HCT116 (cell line): ENCODE measurements at places on chromosomes 1 and 21. TPM values are rescaled to one million over a fixed set of nuclear protein-coding genes. Genes with fewer than 3 reads are reported as not detected.

GRCh38 chr1:18001725-18002124 lies 105.9 kb upstream of the IGSF21 start:
- no peaks in the 10 kb centered on the region for H3K36me3 ChIP-seq
- DNase-seq = no peak
- H3K27ac ChIP-seq = no peak overlapping the region
- no peak overlapping the region for H3K4me3 ChIP-seq
- H3K27me3 ChIP-seq = peaks cover 49% of the 10 kb centered on the region

DNA sequence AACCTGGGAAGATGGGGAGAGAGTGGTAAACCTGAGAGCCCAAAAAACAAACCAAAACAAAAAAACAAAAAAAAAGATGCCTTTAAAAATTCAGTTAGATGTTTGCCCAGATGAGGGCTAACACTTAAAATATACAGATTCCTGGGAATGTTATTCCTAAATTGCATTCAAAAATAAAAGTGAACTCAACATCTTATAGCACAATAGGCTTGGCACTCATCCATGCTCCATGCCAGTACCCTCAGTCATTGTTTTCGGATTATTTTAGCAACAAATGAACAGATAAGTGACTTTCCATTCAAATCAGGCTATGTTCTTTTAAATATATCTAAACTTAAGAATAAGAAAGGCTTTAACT lies 3.7 kb downstream of the ATP1A1 start:
- DNase-seq = no peak
- H3K27ac ChIP-seq = peak overlapping the region; percentile 72; the same call in 1 of the 2 replicates
- peaks cover 76% of the 10 kb centered on the region for H3K4me1 ChIP-seq
- H3K27me3 ChIP-seq = no peaks in the 10 kb centered on the region
- no peaks in the 10 kb centered on the region; the same call in 1 of the 2 replicates for H3K36me3 ChIP-seq

DNA sequence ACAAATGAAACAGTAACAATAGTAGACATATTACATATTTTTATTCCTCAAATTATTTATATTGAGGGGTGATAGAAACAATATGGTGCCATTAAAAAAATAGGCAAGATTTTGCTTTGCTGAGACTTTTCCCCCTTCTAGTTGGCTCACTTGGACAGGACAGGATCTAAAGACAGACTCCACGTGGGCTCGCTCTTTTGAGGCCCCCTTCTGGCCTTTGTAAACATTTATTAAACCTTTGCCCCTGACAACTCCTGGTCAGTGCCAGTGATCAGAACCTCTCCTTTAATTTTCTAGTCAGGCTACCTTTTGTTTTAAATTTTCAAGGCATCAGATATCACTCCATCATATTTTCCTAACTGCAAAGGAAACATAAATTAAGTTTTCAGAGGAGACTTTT lies 49.7 kb upstream of the IFI44L start:
- H3K4me3 ChIP-seq = no peak overlapping the region
- no peaks in the 10 kb centered on the region for H3K27me3 ChIP-seq
- H3K36me3 ChIP-seq = no peaks in the 10 kb centered on the region

CXADR gene
- total RNA-seq = 21.6 TPM

PROX1 gene
- 0.22 TPM for total RNA-seq

DNA sequence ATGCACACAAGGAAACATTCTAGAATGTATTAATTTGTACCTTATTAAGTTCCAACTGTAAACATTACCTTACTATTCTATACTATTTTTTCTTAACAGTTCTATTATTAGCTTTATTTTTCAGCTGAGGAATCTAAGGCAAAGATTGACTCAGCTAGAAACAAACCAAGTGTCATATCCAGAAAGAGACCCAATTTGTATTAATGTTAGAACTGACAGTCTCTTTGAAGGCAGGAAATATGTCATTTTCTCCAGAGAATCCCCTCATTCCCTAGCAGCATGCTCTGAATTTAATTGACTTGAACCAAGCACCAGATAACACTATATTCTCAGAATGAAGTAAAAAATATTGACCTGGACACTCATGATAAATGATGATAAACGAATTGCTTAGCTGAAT lies 81.4 kb upstream of the PLPPR5 start:
- no peaks in the 10 kb centered on the region for H3K27me3 ChIP-seq
- H3K36me3 ChIP-seq = no peaks in the 10 kb centered on the region
- no peak overlapping the region for H3K27ac ChIP-seq
- no peak for DNase-seq
- no peak overlapping the region for H3K4me3 ChIP-seq

TNFRSF9 gene
- 0.20 TPM for total RNA-seq

DNA sequence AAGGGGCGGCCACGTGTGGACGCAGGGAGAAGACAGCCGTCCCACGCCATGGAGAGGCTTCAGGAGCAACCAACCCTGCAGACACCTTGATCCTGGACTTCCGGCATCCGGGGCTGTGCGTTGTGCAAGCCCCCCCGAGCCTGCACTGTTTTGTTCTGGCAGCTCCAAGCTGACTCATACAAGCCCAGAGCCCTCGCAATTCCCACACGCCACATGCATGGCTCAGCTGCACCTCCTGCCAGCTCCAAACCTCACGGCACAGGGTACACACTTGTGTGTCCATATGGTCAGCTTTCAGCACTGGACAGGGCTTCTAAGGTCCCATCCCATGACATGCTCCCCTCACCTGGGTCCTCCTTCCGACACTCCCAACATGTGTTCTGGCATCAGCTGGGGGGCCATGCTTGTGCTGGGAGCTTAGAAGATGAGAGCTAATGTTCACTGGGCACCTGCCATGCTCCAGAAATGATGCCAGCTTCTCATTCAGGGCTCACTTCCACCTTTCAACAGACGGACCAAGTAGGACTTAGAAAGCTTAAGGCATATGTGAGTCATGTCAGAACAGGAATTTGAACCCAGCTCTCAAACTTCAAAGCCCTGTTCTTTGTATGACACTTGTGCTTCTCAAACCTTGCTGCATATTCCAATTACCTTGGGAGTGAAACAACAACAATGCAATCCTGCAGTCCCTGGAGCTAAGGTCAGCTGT lies 137.3 kb downstream of the PGBD5 start:
- DNase-seq = no peak
- no peaks in the 10 kb centered on the region for H3K4me1 ChIP-seq
- H3K36me3 ChIP-seq = no peaks in the 10 kb centered on the region
- H3K27me3 ChIP-seq = peaks cover 5% of the 10 kb centered on the region; the same call in 1 of the 2 replicates
- no peak overlapping the region for H3K4me3 ChIP-seq

CRNN gene
- not detected for total RNA-seq

CHRM3 gene
- total RNA-seq = 0.15 TPM

BARHL2 gene
- total RNA-seq = not detected

- no peak overlapping the region for H3K27ac ChIP-seq
- H3K36me3 ChIP-seq = no peaks in the 10 kb centered on the region
- no peak overlapping the region for H3K4me3 ChIP-seq
Observed at GRCh38 chr21:27776925-27777553, 810.2 kb upstream of the ADAMTS5 start.

PLA2G2F gene
- 0.12 TPM for total RNA-seq

DNA sequence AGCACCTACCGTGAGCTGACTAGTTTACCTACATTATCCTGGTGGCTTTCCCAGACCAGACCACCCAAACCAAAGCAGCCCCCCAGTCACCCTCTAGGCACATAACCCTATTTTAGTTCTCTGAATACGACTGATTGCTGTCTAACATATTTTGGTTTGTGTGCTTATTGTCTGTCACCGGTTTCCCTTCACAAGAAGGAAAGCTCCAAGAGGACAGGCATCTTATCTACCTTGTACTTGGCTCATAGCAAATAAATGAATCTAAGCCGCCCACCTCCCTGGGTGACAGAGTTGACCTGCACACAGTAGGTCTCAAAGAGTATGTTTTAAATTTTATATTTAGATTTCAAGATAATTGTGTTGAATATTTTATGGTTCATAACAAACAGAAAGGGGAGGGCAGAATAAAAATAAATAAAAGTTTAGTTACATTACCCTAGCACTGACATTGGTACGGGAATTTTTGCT lies 904 bp upstream of the PRDX6 start:
- H3K4me1 ChIP-seq = peaks cover 36% of the 10 kb centered on the region
- H3K36me3 ChIP-seq = peaks cover 10% of the 10 kb centered on the region
- no peaks in the 10 kb centered on the region for H3K27me3 ChIP-seq

GJB3 gene
- 46.7 TPM for total RNA-seq

GRCh38 chr1:22652881-22653316 lies at the start of gene C1QB:
Gene C1QB (plus strand): TSS chr1:22653236. CDS start chr1:22659463, 6,227 bp downstream.
- no peak for DNase-seq
- peaks cover 19% of the 10 kb centered on the region; the same call in 1 of the 2 replicates for H3K27me3 ChIP-seq
- no peaks in the 10 kb centered on the region for H3K4me1 ChIP-seq
- no peaks in the 10 kb centered on the region for H3K36me3 ChIP-seq
- H3K27ac ChIP-seq = no peak within 1 kb of the TSS

DNA sequence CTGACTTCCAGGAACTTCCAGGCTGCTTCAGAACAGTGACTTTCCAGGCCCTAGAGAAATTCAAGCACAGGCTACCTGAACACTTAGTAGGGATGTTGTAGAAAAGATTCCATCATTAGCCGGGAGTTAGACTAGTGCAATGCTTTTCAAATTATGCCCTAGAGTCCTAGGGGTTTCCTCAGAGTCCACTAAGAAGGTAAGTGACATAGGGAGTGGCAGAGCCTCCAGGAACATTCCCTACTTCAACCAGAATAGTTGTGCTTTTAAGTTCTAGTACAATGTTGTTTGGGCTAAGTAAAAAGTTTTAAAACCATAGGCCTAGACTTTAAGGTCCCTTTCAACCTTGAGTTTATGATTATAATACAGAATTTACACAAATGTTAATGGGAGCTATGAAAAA lies 9.1 kb upstream of the GOLPH3L start:
- no peak for DNase-seq
- no peak overlapping the region for H3K27ac ChIP-seq

- no peak for DNase-seq
- no peak overlapping the region for H3K27ac ChIP-seq
- H3K4me3 ChIP-seq = no peak overlapping the region
- peaks cover 5% of the 10 kb centered on the region; the same call in 1 of the 2 replicates for H3K36me3 ChIP-seq
Observed at GRCh38 chr1:158095737-158096335, 84.9 kb upstream of the CD1D start.

OTUD7B gene
- total RNA-seq = 23.7 TPM

DNA sequence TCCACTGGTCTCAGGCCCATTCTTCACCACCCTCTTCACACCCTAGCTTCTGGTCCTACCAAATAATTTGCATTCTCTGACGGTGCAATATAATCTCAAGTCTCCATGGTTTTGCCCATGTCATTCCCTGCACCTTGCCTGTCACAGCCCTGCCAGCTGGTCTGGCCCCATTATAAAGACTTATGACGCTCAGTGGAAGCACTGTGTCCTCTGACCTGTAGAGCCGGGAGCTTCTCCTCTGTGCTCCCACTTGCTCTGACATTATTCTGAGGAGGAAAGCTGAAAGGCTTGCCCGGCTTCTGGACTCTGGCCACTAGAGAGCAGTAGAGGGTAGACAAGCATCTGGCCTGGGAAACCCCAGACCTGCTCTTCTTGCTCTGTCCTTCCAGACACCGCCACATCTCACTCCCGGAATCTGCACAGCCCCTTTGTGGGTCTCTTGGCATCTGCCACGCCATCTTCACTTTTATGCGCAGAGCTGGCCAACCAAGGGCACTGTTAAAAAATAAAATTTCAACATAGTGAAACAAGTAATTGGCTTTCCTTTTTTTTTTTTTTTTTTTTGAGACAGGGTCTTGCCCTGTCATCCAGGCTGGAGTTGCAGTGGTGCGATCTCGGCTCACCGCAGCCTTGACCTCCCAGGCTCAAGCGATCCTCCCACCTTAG lies 44.4 kb downstream of the NENF start:
- H3K27me3 ChIP-seq = no peaks in the 10 kb centered on the region
- H3K36me3 ChIP-seq = no peaks in the 10 kb centered on the region
- H3K4me3 ChIP-seq = no peak overlapping the region
- H3K4me1 ChIP-seq = no peaks in the 10 kb centered on the region

DNA sequence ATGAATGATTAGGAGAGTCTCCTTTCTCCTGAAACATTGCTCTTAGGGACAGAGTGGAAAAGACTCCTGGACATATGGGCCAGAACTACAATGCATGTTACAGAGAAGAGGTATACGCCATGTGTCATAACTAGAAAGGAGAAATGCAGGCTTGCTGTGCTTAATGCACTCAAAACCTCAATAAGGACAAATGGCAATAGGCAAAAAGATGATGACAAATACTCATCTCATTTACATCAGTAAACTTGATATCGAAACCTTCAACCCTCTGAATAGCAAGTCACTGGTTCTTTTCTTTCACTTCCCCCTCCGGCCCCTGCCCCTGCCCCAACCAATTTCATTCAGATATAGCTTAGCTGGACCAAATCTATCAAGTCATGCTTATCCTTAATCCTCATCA lies 1.9 kb upstream of the GPR88 start:
- H3K4me3 ChIP-seq = no peak overlapping the region
- no peak for DNase-seq
- H3K27ac ChIP-seq = no peak overlapping the region
